BE2C (cell line): ENCODE measurements at places on chromosomes 4 and X.

- DNase-seq: no peak
Measured at GRCh38 chr4:4658052-4658451, 116.2 kb upstream of the STX18 start.

DNA sequence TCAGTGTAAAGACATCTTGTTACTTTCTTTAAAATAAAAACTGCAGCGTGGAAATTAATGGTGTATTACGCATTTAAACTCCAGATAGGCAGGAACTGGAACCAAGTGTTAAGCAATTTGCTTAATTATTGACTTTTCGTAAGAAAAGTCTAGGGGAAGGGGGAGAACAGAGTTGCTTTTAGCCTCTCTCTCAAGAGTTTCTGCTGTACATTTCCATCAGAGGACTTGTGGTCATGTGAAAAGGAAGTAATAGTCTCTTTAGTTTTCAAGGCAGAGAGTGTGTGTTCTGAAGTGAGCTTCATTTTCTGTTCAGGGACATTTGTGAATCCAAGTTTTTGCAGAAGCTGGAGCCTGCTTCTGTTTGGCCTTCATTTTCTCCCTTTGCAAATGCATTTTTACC, 127.2 kb downstream of the UBE2K start:
- no peak for DNase-seq

GRCh38 chrX:139078761-139079280, 367.3 kb upstream of the FGF13 start:
- DNase-seq: no peak

- DNase-seq: no peak
Measured at GRCh38 chr4:71130827-71131603, 137.6 kb downstream of the DCK start.

- no peak for DNase-seq
Measured at GRCh38 chrX:115972717-115973116, 197.8 kb upstream of the AGTR2 start.

DNA sequence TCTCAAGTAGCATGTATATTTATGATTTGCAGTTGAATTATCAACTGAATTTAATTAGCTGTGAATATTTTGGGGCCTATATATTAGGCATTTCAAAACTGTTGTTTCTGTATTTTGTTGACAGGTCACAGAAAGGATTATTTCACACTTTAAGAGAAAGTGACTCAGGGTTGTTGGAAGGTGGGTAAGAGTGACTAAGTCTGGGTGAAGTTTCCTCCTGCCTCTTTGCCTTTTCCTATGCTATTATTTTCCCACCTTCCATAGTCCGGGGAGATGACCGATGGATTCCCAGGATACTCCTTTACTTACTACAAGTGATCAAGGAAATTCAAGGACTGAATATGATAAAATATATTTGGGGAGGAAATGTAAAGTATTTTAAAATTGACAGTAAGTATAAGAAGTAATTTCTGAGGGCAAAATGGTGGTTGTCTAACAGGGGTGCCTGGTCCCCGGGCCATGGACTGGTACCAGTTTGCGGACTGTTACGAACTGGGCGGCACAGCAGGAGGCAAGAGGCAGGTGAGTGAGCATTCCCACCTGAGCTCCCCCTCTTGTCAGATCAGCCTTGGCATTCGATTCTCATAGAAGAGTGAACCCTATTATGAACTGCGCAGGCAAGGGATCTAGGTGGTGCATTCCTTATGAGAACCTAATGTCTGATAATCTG, 175.5 kb upstream of the GPRIN3 start:
- no peak for DNase-seq

DNA sequence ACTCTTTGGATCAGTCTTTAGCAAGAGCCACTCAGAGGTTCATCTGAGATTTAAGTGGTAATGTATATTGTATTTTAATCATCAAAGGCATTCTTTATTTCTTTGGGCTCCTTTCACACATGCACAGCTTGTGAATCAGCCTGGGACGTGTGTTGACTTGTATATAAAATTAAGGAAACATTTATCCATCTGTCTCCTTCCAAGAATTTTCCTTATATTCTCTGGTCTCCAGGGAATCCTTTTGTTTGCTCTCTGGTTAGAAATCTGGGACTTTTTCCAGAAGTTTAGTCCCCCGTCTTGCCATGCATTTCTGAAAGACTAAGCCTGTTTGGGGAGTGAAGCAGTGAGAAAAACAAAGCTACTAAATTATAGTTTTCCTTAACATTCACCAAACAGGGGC, 212.3 kb downstream of the DCAF12L2 start:
- DNase-seq: no peak

GRCh38 chr4:156803056-156803455, 168.5 kb downstream of the PDGFC start:
- DNase-seq: no peak

DNA sequence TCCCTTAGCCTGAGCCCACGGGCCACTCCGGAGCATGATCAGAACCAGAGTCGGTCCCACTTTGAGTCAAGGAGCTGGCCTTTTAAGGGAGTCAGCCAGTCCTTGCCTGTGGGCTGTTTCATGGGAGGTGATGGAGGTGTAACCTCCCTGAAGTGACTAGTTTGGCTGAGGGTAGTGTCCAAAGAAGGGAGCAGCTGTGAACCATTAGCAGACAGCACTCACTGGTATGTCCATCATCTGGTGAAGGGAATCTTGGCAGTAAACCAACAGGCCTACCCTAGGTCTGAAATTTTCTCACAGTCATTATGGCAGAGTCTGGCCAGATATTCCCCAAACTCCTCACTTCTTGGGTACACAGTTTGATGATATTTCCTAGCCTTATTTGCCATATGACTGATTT, 12.3 kb upstream of the REPS2 start:
- DNase-seq: no peak

DNA sequence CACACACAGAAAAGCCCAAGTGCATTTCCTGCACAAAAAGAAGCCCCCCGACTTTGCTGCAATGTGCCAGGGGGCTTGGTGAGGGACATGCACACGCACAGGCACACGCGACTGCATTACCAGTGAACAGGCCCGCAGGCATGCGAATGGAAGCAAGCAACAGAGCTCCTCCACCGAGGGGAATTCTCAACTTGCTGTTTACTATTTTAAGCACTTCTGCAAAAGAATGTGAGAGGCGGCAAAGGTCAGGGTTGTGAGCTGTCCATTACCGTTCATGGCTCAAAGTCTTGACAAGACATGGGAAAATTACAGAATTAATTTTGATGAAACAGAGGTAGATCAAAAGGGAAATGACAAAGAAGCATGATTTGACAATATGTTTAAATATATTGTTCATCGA, 342.5 kb upstream of the NOCT start:
- DNase-seq: no peak

DNA sequence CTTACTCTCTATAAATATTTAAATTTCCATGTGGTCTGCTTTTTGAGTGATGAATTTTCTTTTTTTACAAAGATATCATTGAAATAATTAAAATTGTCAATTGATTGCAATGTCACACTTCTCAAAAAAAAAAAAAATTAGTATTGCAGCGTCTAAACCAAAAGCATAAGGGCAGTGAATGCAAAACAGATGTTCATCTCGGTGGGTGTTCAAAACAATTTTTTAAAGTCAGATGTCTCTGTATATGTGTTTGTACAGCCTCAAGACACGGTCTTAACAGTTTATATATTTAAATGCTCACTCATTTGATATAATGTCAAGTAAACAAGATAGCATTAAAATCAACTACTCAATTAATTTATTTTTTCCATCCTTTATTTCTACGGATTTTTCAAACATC, 52.3 kb downstream of the PALLD start:
- no peak for DNase-seq

DNA sequence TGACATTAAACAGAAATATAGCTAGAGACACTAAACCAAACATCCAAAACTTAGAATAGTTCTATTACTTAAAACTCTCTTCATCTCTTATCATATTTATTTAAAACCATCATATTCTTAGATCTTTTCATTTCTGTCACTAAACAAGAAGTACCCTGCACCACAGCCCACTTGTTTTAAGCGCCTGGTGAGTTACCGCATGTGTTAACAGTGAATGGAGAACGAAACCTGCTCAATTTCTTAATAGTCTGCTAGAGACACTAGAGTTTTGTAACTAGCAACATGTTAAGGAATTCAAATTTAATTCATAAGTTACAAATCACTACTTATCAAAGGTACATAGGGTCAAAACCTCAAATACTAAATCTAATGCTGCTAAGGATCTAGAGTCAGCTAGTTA, 111.5 kb downstream of the FBXW7 start:
- DNase-seq: no peak

DNA sequence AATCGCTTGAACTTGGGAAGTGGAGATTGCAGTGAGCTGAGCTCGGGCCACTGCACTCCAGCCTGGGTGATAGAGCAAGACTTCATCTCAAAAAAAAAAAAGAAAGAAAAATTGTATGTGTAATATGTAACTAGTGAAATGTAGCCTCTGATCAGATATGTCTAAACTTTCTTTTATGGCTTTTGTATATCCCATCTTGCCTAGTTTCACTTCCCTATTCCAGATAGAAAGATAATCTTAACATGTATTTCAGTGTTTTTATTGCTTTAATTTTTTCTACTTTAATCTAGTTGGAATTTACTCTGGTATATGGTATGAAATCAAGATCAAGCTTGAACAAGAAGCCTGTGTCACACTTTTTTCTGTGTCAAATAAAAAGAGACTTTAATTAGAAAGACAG, 1.9 kb upstream of the ZNF41 start:
- DNase-seq: no peak

DNA sequence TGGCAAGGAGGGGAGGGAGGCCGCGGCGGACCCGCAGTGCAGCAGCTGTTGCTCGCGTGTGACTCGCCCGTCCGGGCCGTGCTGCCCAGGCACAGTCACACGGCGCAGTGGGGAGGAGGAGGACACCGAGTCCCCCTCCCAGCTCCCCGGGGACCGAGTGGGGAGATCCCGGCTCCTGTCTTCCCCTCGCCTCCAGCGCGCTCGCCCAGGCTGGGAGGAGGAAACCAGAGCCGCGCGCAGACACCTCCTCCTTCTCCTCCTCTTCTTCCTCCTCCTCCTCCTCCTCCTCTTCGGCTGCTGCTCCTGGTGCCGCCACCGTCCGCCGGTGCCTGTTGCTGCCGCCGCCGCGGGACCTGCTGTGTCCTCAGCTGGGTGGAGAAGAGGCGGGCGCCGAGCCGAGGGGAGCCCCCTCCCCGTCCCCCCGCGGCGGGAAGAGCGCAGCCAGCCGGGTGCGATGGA, at the start of gene TBC1D1:
TSS of gene TBC1D1 (plus strand) at position 284 of the 459 bp plus-strand sequence. CDS start 11,012 bp downstream, outside the sequence.
- no peak for DNase-seq

- no peak for DNase-seq
Measured at GRCh38 chr4:98421111-98421510, 159.9 kb downstream of the RAP1GDS1 start.

DNA sequence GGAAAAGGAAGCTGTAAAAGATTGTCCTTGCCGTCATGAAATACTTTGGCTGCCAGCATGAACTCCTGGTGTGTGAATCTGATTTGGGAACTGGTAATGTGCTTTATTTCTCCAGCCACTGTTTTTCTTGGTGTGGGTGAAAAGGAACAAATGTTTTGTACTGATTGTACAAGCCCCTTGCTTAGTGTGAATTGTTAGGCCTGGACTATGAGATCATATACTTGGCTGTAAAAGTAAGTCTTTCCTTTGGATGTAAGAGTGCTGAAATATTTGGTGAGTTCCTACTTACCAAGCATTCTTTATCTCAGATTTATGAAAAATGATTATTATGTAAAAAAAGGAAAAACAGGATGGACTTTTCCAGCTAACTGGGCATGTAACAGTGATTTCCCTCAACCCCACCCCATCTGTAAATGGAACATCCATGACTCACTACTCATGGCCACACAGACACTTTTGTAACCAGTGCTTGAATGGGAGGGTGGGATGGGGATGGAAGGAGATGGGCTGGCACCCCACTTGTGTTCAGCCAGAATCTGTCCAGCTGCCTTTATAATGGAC, 6.3 kb downstream of the FNIP2 start:
- DNase-seq: no peak

GRCh38 chr4:104424475-104424941, 70.2 kb downstream of the CXXC4 start:
- DNase-seq: no peak

DNA sequence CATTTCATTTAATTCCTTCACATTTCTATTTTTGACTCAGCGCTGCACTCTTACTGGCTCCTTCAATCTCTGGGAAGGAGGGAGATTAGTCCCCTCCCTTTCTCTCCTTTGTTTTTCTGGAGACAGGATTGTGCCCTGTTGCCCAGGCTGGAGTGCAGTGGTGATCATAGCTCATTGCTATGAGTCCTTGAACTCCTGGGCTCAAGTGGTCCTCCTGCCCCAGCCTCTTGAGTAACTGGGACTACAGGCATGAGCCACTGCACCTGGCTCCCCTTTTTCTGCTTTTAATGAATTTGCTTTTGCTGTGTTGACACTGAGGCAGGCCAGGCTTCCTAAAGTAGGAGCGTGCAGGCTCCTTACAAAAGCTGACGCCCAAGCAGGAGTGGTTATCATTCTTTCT, 10.5 kb downstream of the TBC1D14 start:
- no peak for DNase-seq

DNA sequence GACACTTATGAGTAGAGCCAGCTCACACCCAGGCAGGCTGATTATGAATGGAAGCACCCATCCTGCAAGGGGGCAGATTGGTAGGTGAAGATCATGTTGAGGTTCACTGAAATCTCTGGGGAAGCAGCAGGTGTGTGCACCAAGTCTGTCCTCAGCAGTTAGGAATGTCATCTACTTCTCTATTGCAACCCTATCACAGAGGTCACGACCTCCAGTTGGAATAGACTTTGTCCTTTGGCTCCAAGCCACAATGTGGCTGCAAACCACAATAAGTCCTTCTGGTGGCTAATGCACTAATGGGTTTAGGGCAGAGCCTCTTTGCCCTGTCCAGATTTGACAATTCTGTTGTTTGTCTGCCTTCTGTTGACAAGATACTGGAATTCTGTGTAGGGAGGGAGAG, 1056.7 kb downstream of the PCDH19 start:
- DNase-seq: no peak

GRCh38 chr4:171644430-171645057, 168.7 kb upstream of the GALNTL6 start:
- no peak for DNase-seq

GRCh38 chrX:96027407-96027806, 657.2 kb upstream of the DIAPH2 start:
- no peak for DNase-seq

DNA sequence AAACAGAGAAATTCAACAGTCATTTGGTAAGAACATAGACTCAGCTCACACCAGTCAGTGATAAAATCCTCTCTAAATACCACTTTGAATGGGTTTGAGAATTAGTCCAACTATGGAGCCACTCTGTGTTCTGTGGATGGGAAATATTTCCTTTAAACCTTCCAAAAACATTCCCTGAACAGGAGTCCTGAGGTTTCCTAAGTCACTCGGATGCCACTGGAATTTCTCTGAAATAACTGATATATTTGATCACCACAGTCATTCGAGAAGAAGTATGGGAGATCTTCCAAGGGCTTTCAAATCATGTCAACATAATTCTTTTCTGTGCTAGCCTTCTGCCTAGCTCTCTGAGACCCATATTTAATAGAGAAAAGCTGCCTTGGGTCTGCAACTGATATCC, 958.6 kb downstream of the STIM2 start:
- no peak for DNase-seq

GRCh38 chrX:111581086-111581485, 69.6 kb downstream of the SERTM2 start:
- no peak for DNase-seq
